D721Med (cell line): ENCODE measurements at places on chromosomes 11 and 22.

GRCh38 chr11:30206249-30206996 lies 24.4 kb upstream of the FSHB start:
- DNase-seq: no peak

GRCh38 chr22:47619631-47620030 lies 857.2 kb downstream of the TBC1D22A start:
- DNase-seq: no peak

- DNase-seq: no peak
Measured at GRCh38 chr11:45335434-45335833, 49.3 kb upstream of the SYT13 start.

GRCh38 chr11:70483917-70484316 lies 85.6 kb downstream of the CTTN start:
- DNase-seq: no peak

DNA sequence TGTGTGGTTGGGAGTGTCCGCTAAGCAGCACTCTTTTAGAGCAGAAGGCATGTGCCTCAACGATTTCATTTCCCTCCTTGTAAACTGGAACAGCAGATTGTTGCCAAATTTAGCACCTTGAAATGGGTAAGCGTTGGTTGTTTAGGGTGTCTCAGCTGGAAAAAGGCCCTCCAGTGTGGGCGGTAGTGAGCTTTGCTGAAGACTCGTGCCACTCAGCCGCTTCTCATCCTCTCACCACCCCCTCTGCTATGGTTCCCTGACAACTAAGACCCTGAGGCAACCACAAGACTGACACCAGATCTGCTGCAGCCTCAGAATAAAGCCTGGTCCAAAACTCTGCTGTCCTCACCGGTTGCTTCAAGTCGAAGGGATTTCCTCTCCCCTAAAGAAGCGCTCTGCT lies 9.9 kb upstream of the FERMT3 start:
- DNase-seq: no peak

DNA sequence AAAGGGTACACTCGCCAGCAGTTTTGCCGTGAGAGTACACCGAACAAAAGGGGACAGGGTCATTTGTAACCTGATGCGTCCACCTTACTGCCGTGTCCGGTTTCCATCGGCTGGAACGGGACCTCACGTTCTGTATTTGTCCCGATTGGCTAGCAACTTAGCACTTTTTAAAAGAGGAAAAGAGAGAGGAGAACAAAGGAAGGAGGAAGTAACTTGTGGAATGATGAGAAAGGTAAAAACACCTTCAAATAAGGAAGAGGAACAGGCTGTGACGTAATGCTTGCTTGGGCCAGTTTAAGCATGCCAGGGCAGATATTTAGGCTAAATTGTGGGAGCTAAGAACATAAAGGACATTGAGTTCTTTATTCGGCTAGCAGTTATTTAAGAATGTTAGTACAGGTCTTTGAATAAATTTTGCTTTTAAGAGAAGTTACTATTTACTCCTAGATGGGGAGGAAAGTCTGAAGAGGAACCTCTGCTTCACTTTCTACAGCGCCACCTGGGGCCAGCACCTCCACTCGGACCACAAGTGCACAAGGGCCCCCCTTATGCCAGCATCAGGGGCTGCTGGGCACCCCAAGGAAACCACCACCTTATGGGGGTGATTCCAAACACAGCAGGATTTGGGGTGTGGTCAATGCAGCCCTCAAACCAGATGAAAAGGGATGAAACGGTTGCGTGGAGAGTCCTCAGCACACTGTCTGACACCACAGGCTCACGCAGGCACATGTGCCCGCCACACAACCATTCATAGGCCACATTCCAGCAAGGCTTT lies 5.8 kb downstream of the ARSA start:
- no peak for DNase-seq

- DNase-seq: no peak
Measured at GRCh38 chr11:45423475-45424120, 137.5 kb upstream of the SYT13 start.

- no peak for DNase-seq
Measured at GRCh38 chr22:21078916-21079315, 33.2 kb downstream of the LRRC74B start.

GRCh38 chr11:94806014-94806413 lies 37.9 kb downstream of the AMOTL1 start:
- DNase-seq: no peak

GRCh38 chr11:6545917-6546605 lies 49.0 kb downstream of the DNHD1 start:
- DNase-seq: no peak

GRCh38 chr11:95522874-95523273 lies 266.7 kb downstream of the FAM76B start:
- DNase-seq: no peak

GRCh38 chr11:7871056-7871455 lies 60.0 kb downstream of the OR10A6 start:
- DNase-seq: no peak

DNA sequence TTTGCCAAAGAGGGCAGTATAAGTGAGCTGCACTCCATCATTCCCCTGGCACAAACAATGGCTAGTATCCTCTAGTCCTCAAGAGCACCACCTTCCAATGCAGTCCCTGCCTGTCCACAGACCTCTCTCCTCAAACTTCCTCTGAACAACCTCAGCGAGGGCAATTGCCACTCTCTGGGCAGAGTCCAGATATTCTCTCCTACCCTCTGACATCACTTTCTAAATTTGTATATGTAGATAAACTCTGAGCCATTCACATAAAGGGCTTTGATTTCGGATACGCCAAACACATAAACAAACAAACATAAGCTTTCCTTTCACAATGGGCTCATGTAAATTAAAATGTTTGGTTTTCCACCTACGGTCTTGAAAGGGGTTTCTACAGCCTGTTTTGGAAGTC lies 3.0 kb upstream of the SLC43A3 start:
- no peak for DNase-seq

- no peak for DNase-seq
Measured at GRCh38 chr11:78061921-78062311, 1.7 kb upstream of the THRSP start.

DNA sequence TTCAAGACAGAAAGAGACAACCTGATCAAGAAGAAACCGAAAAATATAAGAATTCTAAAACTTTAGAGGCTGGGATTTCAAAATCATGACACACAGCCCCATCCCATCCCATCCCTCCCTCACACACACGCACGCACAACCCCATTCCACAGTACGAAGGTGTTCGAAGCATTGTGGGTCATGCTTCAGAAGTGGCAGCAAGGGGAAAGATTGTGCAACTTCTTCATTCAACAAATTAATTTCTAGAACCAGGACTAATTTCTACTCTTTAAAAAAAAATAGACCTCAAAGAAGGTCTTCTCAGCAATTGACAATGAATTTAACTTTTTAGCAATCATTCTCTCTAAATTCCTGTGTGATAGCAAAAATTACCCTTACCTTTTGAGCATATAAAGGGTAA lies 867 bp downstream of the SPA17 start:
- no peak for DNase-seq
